ENCODE measurements at places on chromosomes 4 and X.

GRCh38 chr4:74255096-74255495, 53.2 kb upstream of the EPGN start:
- no peak for DNase-seq

GRCh38 chr4:106364282-106364681, 4.3 kb downstream of the GIMD1 start:
- DNase-seq = no peak

DNA sequence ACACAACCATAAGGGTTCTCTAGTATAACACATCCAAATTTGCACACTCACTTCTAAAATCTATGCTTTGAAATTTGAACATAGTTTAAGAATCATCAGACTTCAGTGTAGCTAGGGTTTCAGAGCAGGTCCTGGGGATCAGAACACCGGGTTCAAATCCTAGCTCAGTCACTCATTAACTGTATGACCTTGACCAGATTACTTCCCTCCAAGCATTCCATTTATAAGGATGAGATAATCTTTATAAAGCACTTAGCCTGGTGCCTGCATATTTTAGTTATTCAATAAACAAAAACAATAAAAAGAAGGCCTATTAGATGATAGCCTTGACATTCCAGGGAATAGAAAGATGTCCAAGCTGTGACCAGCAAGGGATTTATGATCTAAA, 4.8 kb upstream of the STBD1 start:
- no peak for DNase-seq

GRCh38 chrX:16771483-16772398, 14.5 kb upstream of the TXLNG start:
- peak; percentile 81 for DNase-seq

GRCh38 chr4:54731552-54731951, 73.8 kb downstream of the KIT start:
- DNase-seq = no peak

DNA sequence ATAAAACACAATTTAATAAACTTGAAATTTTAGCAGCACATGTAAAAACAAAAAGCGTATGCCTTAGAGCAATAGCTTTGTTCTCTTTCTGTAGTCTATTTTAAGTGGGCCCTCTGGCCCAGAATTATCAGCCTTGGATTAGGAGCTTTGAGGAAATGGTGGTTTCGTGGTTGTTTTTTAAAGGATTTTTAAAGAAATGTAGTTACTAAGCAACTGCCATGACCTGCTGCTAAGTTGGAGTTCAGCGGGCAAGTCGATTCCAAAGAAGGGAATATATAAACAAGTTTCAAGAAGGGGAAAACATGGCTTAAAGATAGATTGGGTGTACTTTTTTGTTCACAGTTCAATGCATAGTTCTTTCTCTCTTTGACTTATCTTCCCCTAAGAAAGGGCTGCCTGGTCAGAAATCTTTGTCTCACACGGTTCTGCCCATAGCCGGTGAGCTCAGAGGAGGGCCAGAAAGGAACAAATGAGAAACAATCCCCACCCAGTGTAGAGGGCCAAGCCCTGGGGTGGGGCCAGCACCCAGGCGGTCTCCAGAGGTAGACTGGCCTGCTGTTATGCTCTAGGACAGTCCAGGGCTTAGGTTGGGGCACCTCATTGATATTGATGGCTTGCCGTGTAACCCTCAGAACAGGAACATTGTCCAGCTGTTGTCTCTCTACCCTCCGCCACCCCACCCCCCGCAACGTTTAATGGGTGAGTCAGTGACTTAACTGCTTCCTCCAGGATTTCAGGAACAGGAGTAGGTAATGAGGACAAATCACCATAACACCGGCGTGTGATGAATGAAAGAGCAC, 32.5 kb downstream of the DLG3 start:
- DNase-seq = peak; percentile 58

DNA sequence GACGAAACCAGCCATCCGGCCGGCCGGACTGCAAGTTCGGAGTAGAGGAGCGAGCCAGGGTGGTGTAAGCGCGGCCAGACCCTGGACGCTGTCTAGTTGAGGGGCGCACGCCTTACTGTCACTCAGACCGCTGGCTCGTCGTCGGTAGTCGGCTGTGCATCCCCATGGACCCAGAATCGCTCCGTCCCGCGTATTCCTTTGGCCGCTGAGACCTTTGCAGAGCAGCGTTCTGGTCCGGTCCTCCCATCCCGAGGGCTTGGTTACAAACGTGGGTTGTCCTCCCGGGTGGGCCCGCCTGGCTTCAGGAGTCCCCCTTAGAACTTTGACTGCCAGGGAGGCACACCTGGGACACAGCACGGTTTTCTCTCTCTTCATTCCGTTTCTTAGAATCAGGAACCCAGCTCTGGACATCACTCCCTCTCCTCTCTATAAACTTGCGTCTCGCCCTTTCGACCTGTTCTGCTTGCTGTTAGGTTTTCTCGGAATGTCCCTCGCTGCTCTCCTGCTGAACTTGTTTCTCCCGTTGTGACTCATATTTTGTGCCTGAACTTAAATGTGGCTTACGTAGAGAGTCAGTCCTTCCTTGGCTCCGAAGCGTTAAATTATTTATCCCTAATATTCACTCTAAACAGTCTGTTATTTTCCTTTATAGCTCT, 672 bp downstream of the PGM2 start:
- peak; percentile 79 for DNase-seq

DNA sequence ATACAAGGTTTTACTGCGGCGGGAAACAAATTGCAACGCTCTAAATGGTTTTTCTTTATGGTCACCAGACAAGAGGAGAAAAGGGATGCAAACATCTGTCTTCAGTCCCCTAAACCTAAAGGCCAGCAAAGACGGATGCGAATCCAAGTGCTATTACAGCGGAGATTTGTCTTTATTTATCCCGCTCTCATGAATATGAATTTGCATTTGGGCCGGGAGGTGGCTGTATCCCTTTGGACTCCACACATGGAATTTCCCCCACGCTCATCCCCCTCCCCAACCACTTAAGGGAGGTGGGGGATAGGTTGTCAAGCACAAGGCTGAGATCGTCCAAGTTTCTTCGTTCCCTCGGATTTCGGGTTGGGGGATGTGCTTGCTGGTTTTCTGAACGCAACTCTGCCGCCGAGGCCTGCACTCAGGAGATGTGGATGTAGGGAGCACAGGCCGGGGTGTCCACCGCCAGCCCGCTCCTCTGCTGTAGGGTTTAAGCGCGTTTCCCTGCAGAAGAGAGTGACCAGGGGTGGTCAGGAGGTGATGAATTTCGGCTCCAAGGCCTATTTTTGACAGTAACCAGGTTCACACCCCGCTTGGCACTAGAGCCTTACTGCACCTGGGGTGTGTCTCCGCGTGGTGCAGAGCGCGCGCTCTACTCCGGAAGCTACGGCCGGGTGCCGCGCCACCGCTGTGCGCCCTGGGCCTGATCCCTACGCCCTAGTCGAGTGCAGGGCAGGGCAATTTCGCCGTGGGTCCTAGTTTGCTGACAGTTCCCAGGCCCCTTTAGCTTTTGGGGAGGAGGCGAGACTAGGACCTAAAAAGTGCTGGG, 2.3 kb upstream of the PHOX2B start:
- no peak for DNase-seq

DNA sequence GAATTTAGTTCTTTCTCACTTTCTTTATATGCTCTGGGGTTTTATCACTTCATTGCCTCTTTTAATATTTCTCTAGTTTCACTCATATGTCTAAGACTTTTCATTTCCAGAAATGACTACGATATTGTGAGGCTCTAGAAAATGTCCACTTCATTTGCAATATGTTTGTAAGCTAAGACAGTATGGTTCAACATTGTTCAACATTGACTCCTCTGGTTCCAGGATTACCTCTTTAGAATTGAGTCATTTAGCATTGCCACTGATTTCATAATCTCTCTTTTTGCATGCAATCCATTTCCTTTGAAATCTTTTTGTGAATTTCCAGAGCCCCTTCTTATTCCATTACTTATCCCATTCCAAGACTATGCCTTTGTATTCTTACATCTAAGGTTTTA, 32.3 kb downstream of the BBS12 start:
- DNase-seq = peak; percentile 90

DNA sequence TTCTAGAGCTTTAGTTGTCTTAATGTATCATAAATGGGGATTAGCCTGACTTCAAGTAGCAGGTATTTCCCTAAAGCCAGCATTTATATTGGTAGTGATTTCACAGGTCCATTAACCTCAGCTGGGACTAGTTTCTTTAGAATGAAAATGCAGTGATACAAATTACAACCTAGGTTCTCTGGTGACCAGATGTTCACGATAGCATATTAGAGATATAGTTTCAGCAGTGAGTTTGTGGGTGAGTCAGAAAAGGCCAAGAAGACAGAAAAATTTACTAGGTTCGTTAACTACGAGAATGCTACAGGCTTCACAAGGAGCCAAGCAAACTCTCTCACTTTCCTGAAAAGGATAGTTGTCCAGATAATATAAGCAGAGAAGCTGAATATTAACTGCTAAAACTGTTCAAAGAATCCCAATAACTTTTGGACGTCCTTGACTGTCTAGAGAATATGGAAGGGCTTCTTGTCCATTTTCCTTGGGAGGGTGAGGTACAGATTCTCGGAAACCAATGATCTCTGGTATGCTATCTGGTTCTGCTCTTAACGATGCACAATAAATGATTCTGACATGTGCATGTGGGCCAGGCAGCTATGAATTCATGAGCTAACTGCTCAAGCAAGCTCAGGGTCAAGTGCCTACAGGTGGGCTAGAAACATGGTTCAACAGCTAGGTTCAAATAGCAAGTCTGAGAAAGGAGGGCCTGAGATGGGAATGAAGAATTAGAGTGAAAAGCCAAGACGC, 6.0 kb upstream of the SPCS3 start:
- DNase-seq = no peak

- no peak for DNase-seq
Measured at GRCh38 chrX:71664889-71665491, 2.4 kb upstream of the LOC101059915 start.

DNA sequence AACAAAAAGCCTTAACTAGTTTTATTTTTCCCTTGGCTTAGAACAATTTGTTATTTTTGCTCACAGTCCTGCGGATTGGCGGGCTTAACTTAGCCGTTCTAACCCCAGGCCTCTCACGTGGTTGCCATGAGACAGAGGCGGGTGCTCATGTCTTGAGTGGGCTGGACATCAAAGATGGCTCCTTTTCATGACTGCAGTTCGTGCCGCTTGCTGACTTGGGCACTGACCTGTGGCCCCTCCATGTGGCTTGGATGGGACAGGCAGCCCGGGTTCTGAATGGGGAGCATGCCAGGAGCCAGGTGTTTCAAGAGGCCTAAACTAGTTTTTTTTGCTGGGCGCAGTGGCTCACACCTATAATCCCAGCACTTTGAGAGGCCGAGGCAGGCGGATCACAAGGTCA, 40.7 kb downstream of the CDS1 start:
- DNase-seq = no peak

DNA sequence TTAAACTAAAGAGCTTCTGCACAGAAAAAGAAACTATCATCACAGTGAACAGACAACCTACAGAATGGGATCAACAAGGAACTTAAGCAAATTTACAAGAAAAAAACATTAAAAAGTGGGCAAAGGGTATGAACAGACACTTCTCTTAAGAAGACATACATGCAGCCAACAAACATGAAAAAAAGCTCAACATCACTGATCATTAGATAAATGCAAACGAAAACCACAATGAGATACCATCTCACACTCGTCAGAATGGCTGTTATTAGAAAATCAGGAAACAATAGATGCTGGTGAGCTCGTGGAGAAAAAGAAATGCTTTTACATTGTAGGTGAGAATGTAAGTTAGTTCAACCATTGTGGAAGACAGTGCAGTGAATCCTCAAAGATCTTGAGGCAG, 27.8 kb downstream of the PAPSS1 start:
- no peak for DNase-seq

DNA sequence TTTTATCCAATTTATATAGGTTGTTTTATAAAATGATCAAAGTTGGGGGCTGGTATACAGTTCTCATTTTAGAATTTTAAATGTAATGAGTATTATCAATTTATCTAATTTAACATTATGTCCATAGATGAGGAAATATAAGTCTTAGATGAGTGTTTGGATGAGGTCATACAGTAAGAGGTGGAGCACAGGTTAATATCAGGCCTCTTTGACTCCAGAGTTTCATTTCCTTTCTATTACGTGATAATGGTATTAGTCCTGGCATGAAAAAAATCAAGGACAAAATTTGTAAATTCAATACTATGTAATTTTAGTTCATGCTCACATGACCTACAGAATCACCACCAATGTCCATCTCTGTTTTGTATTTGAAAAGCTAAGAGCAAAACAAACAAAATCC, 269.8 kb downstream of the FSTL5 start:
- DNase-seq = no peak

DNA sequence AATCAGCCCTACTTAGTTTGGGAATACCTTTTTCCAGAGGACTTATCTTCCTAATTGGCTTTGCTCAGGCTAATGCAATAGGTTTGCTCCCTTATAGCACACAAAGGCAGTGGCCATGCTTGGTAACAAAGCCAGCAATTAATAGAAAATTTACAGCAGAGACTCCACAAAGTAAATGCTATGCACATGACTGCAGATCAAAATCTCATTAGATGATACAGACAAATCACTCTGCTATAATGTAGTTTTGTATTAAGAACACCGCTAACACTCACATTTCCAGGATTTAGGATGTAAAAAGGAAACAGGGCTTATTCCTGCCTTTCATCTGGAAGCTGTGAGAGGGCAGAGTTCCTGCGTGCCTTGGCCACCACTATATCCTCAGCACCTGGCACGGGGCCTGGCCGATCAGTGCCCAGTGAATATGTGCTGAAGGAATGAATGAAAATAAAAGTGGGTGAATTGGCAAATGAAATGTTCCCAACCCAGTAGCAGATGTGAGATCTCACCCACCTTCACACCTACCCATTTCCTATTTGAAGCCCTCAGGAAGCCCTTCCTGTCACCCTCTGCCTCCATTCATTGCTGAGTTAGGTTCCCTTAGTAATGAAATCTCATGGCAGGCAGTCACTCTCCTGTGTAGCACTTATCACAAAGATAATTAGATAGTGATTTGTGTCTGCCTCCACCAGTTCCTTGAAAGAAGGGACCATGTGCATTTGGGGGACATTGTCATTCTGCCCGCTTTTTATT, 5.1 kb downstream of the SEPTIN6 start:
- no peak for DNase-seq

- no peak for DNase-seq
Measured at GRCh38 chr4:42954963-42955669, 62.6 kb downstream of the GRXCR1 start.

DNA sequence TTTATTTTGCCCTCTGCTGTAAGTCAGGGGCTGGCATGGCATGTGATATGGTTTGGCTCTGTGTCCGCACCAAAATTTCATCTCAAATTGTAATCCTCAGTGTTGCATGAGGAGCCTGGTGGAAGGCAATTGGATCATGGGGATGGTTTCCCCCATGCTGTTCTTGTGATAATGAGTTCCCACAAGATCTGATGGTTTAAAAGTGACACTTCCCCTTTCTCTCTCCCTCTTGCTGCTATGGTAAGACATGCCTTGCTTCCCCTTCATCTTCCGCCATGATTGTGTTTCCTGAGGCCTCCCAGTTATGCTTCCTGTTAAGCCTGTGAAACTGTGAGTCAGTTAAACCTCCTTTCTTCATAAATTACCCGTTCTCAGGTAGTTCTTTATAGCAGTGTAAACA, 72.0 kb upstream of the MSX1 start:
- no peak for DNase-seq

All from choroid plexus epithelial cell (primary cell).